ENCODE measurements at places on chromosomes 5 and 9.

- DNase-seq = no peak
Observed at GRCh38 chr5:15718421-15719179, 218.6 kb downstream of the FBXL7 start.

GRCh38 chr9:61671276-61671973 lies 481.6 kb downstream of the SPATA31A7 start:
- no peak for DNase-seq

DNA sequence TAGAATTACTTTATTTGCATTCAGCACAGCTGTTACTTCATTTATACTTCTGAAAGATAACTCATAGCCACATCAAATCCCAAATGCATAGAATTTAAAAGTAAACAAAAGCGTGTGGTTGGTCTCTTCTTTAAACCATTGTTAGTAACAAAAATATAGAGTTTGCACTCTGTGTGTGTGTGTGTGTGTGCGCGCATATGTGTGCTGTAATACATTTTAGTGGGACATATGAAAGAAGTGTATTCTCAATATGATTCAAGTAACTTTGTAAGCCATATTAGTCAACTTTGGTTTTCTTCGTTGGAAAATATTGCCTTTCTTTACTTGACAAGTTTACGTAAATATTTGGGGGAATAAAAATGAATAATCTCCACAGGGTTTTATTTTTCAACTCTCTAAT lies 106.1 kb upstream of the PRRC1 start:
- DNase-seq = no peak

DNA sequence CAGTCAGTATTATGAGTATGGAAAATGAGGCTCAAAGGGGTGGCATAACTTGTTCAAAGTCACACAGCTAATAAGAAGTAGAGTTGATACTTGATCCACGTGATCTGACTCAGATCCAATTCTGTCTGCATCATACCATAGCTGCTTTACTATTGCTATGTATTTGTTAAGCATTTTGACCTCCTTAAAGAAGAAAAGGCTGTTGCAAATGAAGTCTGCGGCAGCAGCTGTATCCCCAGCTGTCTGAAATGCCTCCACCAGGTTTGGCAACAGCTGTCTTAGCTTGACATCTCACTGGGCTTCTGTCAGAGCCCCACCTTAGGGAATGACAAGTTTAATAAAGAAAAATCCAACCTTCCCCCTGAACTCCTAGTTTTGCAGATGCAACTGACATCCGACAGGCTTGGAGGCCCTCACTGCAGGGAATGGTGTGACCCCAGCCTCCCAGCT lies 75.6 kb upstream of the SLC44A1 start:
- no peak for DNase-seq

- no peak for DNase-seq
Observed at GRCh38 chr5:42377496-42377895, 45.7 kb upstream of the GHR start.

- no peak for DNase-seq
Observed at GRCh38 chr9:135772056-135772646, 70.2 kb downstream of the KCNT1 start.

DNA sequence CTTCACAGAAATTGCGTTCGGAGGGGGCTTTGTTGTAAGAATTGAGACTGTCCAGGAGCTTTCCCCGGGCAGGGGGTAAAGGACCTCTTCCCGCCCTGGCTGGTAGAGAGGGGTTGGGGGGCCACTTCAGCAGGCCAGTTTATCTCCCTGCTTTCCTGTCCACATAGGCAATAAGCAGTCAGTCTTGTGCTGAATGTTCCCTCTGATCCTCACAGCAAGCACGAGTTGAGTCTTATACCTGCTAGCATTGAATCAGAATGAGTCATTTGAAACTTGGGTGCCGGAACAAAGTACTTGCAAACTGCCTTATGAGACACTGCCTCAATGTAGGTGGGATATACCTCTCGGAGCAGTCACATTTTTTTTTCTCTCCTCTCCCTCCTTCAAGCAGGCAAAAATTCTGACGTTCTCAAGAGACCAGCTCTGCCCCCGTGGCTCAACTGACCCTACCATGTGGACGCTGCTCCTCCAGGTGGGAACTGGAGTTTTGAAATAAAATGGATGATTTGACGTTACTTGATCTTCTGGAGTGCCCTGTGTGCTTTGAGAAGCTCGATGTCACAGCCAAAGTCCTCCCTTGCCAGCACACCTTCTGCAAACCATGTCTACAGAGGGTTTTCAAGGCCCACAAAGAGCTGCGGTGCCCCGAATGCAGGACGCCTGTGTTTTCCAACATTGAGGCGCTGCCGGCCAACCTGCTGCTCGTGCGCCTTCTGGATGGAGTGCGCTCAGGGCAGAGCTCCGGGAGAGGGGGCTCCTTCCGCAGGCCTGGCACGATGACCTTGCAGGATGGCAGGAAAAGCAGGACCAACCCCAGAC lies 1.3 kb downstream of the SH3RF2 start:
- DNase-seq = no peak

DNA sequence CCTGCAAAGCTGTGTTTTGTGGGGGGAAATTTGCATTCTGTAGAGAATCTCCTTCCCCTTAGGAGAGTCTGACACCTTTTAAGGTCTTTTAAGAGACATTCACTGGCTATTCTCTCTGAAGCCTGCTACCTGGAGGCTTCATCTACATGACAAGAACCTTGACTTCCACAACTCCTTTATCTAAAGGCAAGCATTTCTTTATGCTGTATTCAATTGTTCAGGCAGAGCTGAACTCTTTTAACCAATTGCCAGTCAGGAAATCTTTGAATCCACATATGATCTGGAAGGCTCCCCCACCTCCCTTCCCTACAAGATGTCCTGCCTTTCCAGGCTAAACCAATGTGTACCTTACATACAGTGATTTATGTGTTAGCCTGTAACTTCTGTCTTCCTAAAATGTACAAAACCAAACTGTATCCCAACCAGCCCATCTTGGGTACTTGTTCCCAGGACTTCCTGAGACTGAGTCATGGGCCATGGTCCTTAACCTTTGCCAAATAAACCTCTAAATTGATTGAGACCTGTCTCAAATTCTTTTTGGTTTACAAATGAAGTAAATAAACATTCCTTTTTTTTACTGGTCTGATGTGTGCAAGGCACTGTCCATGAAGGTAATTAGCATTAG lies 9.9 kb downstream of the C9orf85 start:
- DNase-seq = no peak

DNA sequence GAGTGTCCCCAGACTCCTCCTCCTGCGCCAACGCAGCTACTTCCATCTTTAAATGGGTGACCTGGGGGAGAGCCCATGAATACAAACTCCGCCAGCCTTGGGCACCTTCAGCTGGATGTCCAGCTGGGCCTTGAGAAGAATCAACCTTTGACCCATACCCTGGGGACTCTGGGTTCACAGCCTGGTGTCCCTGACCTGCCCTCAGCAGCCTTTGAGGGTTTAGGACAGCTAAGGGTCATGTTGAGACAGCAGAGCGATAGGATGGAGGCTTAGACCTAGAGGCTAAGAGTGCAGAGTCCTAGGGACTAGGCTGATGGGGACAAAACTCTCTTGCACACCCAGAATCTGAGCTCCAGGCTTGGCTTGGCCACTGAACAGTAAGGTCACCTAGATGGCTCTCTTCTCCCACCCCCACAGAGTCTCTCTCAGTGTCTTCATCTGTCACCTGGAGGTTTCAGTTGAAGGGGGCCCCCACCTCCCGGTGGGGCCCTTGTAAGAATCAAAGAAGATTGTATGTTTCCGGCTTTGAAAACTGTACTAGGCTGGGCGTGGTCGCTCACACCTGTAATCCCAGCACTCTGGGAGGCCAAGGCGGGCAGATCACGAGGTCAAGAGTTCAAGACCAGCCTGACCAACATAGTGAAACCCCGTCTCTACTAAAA lies 6.7 kb upstream of the AQP3 start:
- no peak for DNase-seq

DNA sequence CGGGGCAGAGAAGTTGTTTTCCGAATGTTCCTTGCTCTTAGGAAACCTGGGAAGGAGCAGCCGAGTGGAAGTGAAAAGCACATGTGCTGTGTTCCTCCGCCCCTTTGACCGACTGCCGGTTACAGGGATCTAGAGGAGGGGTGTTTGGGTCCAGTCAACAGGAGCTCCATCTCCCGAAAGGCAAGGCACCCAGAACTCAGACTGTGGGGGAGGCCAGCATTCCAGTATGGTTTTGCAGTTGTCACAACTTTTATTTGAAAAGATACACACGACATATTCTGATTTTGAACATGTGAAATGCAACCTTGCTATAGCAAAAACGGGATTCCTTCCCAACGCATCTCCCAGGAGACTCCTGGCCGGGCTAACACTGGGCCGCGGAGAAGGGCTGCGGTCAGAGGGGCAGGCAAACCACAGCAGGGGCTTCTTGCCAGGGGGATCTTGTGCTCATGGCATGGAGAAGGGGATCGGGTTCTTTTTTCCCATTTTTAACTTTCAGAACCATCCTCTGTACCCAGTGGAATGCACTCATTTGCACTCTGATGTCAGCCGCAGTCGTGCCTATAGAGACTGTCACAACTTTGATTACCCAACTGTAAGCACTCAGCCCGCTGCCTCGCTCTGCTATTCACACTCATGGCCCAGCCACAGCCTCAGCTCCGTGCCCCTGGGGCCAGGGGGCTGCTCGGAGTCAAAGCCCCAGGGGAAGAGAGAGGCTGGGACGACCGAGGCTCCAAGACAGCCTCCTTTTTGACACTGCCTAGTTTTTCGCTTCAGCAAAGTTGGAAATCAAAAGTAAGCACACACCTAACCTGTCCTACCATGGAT lies 3.9 kb downstream of the QRFP start:
- no peak for DNase-seq

- no peak for DNase-seq
Observed at GRCh38 chr9:37444890-37445289, 20.4 kb downstream of the ZBTB5 start.

GRCh38 chr9:118938581-118938980 lies 430.7 kb downstream of the BRINP1 start:
- DNase-seq = no peak

DNA sequence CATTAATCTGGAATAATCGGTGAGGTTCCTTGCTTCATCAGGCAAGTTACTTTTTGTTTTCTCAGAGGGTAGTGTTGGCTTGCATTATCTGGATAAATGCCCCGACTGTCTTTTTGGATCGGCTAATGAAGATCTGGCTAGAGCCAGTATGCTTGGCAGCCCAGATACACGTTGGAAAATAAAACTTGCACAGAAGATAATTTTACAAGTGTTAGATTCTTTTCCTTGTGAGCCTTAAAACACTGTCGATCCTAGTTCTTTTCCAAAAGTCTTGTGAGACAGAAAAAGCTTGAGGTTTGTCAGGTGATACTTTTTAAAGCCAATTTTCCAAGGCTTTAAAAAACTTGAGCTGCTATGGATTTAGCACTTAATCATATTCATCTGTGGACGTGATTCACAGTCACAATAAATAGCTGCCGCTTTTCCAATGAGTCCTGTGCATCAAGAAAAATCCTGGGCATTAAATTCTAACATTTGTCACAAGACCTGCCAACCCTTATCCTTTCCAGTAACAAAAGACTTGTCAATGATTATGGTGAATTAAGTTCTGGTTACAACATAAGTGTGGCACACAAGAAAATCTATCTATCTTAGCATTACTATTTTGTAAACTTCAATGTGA lies 68.5 kb downstream of the PRLR start:
- DNase-seq = no peak

DNA sequence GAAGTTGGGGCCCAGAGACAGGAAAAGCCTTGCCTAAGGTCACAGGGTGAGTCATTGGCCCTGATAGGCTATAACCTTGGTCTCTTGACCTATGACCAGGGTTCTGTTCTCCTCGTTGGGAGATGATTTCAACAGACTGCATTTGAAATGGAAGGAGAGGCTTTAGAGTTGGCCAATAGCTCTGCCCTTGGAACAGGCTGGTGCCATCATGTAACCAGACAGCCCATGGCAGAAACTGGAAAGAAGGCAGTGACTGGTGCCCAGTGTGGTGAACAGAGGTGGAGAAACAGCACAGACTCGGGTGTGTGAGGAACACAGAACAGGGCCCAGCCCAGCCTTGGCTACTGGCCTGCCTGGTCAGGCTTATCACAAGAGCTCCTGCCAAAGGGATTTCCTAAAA lies 109.8 kb upstream of the SLC25A48 start:
- no peak for DNase-seq

- DNase-seq = no peak
Observed at GRCh38 chr9:130337784-130338380, 72.3 kb downstream of the HMCN2 start.

GRCh38 chr5:133354323-133355185 lies 257.8 kb downstream of the FSTL4 start:
- DNase-seq = no peak

GRCh38 chr5:56169281-56169680 lies 63.8 kb downstream of the ANKRD55 start:
- no peak for DNase-seq

GRCh38 chr5:63655043-63655442 lies 307.2 kb downstream of the HTR1A start:
- no peak for DNase-seq

GRCh38 chr5:134127376-134127861 lies 12.9 kb downstream of the TCF7 start:
- DNase-seq = no peak

- DNase-seq = no peak
Observed at GRCh38 chr5:1329111-1329579, 15.8 kb downstream of the CLPTM1L start.

- no peak for DNase-seq
Observed at GRCh38 chr9:133717113-133718031, 20.8 kb downstream of the SARDH start.

- no peak for DNase-seq
Observed at GRCh38 chr5:13944560-13945199, at the start of gene DNAH5. DNAH5 (minus strand) TSS chr5:13944688; CDS start chr5:13944438, 250 bp downstream.

DNA sequence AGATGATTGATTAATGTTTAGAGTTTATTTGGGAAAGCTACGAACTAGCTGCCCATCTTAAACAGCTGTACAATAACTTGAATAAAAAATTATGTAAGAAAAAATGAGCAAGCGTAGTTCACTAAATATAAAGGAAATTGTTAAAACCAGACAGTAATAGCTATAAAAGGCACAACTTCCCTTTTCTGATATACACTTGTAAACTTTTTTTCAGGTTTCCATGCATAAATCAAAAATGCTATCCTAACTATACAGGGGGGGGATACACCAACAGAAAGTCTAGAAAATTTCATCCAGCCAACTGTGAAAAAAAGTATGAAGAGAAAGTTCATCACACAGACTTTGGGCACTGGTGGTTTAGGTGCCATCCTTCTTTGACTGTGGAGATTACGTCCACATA lies 122.3 kb downstream of the NR3C1 start:
- DNase-seq = no peak

- DNase-seq = no peak
Observed at GRCh38 chr5:87788416-87788815, 375.7 kb upstream of the CCNH start.

- no peak for DNase-seq
Observed at GRCh38 chr9:33408087-33408486, 5.7 kb upstream of the AQP7 start.

DNA sequence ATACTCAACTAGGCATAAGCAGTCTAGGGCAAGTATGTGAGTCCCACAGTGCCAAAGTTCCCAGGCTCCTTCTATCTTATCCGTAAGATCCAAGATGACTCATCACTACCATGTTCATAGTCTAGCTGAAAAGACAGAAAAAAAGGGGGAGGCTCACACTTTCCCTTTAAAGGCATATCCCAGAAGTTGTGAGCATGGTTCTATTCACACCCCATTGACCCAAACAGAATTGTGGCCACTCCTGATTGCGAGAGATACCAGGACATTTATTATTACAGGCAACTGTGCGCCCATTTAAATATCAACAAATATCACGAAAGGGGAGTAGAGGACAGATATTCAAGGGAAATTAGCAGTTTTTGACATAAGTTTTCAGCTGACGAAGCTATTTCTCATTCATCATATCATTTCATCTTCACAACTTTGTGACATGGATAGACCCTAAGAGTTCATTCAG lies 8.1 kb upstream of the PFDN1 start:
- DNase-seq = no peak
